ENCODE measurements at places on chromosomes 12 and 14.

DNA sequence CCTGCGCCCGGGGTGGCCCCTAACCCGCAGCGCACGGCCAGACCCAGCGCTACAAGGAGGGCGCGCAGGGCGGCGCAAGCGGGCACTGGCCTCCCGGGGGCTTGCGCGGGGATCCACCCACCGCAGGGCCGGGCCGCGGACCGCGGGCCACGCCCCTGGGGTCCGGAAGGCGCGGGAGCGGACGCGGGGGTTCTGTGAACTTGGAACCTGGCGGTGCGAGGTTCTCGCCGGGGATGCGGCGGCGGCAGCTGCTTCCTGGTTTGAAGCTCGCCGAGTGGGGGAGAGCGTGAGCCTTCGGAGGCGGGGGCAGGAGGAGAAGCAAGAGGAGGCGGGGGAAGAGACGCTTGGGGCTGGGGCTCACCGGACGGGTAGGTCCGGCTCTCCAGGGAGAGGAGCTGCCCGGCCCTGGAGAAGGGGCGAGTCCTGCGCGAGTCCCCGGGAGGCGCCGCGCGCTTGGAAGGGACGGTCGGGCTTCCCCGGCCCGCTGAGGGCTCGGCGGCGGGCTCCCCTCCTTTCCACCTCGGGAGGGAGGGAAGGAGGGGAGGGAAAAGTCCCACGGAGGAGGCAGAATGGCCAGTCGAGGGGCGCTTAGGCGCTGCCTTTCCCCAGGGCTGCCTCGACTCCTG lies at the start of gene PRKCH:
PRKCH (plus strand) TSS at position 195 of the 626 bp plus-strand sequence. CDS start 523 bp downstream, outside the sequence.
- DNase-seq, result peak; percentile 52

DNA sequence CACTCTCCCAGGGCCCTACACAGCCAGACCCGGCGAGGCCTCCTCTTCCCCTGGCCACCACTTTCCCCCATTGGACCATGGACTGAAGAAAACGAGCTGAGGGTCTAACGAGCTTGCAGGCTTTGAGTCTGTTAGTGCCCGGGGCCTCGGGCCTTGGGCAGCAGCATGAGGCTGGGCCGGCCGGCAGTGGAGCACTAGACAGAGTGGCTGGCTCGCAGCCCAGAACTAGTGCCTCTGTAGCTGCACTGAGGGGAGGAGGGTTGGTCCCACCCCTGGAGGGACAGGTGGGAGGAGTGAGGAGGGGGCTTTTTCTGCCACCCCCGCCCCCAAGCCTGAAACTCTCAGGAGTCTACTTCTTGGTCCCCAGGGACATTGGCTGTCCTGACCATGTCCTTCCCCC lies 38.7 kb downstream of the SLC6A12 start:
- peak; percentile 81 for DNase-seq

DNA sequence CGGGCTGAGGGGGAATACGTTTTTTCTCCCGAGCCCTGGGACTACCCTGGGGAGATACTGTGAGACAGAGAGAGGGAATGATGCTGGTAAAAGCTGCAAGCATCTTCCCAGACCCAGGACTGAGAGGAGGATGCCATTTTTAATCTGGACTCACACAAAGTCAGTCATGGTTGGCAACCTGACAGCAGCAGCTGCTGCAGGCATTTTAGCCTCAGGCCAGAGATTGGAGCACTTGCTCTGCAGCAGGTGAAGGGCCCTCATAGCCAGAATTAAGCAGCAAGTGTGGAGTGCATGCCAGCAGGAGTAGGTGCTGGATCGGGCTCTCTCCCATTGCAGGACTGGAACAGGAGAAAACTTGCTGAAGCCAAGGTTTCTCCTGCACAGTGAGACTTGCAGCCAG lies 361.1 kb upstream of the CLEC14A start:
- no peak for DNase-seq

GRCh38 chr12:1977588-1977987 lies 26.7 kb downstream of the DCP1B start:
- no peak for DNase-seq

GRCh38 chr12:106867651-106868050 lies 88.1 kb upstream of the TMEM263 start:
- no peak for DNase-seq

- DNase-seq, result no peak
Measured at GRCh38 chr12:91781114-91781513, 364.5 kb downstream of the BTG1 start.

DNA sequence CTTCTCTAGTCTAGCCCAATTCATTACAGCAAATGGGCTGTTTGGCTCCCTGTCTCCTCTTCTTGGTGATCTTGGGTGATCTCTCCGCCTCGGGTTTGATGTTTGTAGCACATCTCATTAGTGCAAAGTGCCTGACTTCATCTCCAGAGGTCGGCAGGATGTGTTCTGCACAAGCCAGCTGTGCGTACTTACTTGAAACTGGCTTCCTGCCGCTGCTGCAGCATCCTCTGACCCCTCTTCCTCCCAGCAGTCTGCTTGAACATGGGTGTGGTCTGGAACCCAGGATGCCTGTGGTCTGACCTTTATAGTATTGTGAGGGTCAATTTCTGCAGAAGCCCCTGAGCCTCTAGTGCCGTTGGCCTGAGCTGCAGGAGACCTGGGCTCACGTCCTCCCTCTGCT lies 99.2 kb downstream of the BEGAIN start:
- DNase-seq, result peak; percentile 19

- DNase-seq, result no peak
Measured at GRCh38 chr12:16198884-16199283, 78.6 kb downstream of the SLC15A5 start.

DNA sequence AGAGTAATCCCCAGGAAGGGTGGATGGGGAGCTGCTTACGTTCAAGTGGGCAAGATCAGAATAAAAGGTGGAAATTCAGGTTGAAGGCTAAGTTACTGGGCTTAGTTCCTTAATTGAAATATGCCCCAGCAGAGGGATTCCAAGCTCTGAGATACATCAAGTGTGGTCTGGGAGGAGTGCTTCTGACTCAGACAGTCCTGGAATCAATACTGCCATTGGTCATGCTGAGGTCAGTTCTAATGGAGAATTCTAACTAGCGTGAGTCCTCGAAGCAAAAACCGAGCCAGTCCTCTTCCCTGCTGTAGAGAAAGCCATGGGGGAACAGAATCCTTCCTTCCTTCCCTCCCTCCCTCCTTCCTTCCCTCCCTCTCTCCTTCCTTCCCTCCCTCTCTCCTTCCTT lies 39.9 kb downstream of the NOS1 start:
- no peak for DNase-seq

DNA sequence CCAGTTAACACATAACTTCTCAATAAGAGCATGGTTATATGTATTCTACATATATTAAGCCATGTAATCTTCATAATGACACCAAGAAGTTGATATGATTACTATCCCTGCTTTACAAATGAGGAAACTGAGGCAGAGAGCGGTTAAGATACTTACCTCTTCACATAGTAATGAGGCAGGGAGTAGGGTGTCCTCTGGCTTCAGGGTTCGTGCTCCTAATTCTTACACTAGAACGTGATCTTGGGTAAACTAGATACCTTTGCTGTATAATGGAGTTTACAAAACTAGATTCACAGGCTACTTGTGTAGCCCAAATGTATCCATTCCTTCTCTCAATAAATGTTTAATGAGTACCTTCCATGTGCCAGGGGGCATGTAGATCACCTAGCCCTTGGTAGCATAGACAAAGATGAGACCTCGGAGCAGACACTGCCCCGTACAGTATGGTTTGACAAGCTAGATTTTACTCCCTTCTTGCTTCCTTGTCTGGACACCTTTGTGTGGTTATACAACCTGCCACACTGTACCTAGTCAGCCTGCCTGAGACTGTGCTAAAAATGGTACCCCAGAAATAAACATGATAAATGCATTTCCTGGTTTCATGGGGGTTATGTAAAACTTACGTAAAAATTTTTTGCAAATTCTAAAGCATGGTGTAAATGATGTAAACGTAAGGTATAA lies 991.8 kb downstream of the VRK1 start:
- no peak for DNase-seq

DNA sequence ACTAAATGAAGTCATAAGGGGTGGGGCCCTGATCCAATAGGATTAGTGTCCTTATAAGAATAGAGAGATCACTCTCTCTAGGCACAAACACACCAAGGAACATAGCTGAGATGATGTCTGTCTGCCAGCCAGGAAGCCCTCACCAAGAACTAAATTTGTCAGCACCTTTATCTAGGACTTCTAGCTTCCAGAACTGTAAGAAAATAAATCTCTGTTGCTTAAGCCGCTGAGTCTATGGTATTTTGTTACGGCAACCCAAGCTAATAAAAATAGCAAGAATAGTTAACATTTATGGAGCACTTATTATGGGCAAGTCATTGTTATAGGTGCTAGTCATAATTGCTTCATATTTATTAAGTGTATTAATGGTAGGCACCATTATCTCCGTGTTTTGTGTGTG lies 249.6 kb downstream of the MSRB3 start:
- no peak for DNase-seq

- no peak for DNase-seq
Measured at GRCh38 chr12:48029491-48030172, 25.4 kb upstream of the COL2A1 start.

DNA sequence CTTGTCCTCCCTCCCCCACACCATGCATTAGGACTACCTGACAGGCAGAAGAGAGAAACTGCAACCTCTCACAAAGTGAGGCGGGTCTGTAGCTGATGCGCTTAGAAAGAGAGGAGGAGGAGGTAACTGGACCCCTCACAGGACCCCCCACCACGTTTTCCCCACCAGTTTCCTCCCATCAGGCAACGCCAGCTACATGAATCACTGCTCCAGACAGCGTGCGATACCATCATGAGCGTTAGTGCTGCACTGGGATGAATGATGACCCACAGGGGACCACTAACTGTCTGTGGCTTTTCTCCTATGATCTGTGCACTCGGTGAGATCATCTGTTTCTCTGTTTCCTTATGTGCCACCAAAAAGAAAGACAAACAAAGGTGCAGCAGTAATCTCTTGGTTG lies 77.7 kb downstream of the KCNK10 start:
- peak; percentile 70 for DNase-seq

- no peak for DNase-seq
Measured at GRCh38 chr12:32801269-32801980, 45.7 kb upstream of the YARS2 start.

- DNase-seq, result no peak
Measured at GRCh38 chr12:91496337-91496736, 313.7 kb upstream of the DCN start.

GRCh38 chr12:52037248-52037861 lies 13.9 kb upstream of the NR4A1 start:
- DNase-seq, result peak; percentile 16

GRCh38 chr12:76332606-76333005 lies 15.6 kb downstream of the BBS10 start:
- DNase-seq, result no peak

DNA sequence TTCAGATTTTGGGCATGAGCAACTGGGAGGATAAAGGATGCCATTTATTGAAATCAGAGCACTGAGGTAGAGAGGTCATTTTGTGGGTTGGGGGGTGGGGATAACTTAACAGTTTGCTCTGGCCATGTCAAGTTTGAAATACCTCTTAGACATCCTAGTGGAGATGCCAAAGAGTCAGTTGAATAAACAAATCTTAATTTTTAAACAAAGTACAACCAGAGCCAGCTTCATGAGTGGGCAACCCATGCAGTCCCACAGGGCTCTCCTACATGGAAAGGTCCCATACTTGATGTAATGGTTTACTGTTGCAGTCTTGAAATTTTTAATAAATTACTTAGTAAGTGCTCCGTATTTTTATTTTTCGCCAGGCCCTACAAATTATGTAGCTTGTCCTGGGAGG lies 81.2 kb downstream of the ANO4 start:
- no peak for DNase-seq

- no peak for DNase-seq
Measured at GRCh38 chr12:120959111-120959878, 19.0 kb upstream of the HNF1A start.

GRCh38 chr12:87985069-87985675 lies 44.0 kb downstream of the C12orf50 start:
- no peak for DNase-seq

DNA sequence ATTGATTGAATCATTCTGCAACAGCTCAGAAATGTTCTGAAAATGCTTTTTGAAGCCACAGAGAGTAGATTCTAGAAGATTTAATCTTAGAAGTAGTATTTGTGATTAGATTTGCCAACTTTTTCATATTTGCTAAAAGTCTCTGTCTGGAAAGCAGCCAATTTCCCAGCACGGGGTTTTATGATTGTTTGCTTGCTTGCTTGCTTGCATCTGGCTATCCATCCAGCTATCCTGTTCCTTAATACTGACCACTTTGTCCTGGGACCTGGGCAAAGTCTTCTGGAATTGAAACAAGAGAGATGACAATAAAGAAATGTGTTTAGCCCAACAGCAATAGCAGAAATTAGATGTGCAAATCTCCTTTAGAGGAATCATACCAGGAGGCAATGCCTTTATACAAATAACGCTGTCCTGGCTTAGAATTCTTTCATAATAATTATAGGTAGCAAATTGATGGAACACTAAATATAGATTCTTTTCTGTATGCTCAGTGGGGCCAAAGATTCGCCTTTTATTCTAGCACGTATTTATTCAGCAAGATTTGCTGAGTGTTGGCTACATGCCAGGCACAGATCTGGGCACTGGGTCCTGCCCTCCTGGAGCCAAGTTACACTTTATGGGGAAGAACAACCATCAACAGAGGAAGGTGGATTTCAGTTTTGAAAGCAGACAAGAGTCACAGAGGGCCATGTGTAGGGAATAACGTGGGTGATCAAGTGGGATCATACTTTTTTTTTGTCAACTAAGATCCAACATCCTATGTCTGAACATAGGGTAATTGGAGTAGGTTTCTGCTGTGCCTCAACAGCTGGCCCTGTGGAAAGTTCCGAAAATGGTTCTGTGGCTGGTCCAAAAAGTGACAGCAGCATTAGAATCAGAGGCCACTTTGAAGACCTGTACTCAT lies 25.3 kb downstream of the MYBPC1 start:
- DNase-seq, result peak; percentile 24

GRCh38 chr14:102988054-102988453 lies 65.6 kb downstream of the AMN start:
- DNase-seq, result peak; percentile 11

DNA sequence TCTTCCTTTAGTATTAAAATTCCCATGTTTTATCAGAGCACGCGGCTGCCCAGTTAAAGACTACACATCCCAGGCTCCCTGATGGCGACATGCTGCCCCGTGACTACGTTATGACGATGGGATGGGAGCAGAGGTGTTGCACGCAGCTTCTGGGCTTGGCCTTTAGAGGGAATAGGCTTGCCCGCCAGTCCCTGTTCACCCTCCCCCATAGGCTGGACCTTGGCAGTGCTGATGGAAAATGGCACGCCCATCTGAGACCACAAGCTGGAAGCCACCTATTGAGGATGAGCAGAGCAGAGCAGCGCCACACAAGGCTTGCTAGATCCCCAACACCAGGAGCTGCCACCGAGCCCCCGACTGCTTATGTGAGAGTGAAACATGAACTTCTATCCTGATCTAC lies 24.7 kb downstream of the TTC7B start:
- no peak for DNase-seq

- no peak for DNase-seq
Measured at GRCh38 chr14:81449114-81449513, 49.0 kb upstream of the STON2 start.
